Upper lobe of right lung (tissue), 1 donor: ENCODE measurements at places on chromosomes 2 and 18.

GRCh38 chr18:76621782-76622495 is 126.9 kb upstream of the ZNF516 start:
- no peak overlapping the region for H3K27ac ChIP-seq
- no peaks in the 10 kb centered on the region for H3K27me3 ChIP-seq
- no peaks in the 10 kb centered on the region for H3K36me3 ChIP-seq
- H3K4me3 ChIP-seq = peak overlapping the region; percentile 0

- H3K4me3 ChIP-seq = no peak overlapping the region
- DNase-seq = no peak
- no peaks in the 10 kb centered on the region for H3K36me3 ChIP-seq
- no peak overlapping the region for H3K27ac ChIP-seq
- no peaks in the 10 kb centered on the region for H3K27me3 ChIP-seq
These were observed 24.4 kb downstream of the EMILIN2 start for GRCh38 chr18:2871111-2871720.

- H3K4me1 ChIP-seq = no peaks in the 10 kb centered on the region
- no peaks in the 10 kb centered on the region for H3K36me3 ChIP-seq
- H3K4me3 ChIP-seq = no peak overlapping the region
- H3K27ac ChIP-seq = no peak overlapping the region
These were observed 652.4 kb downstream of the STK39 start for GRCh38 chr2:167595021-167595420.

GRCh38 chr2:149021761-149022160 is 16.7 kb upstream of the LYPD6B start:
- no peak overlapping the region for H3K27ac ChIP-seq
- no peak overlapping the region for H3K4me3 ChIP-seq

- no peak for DNase-seq
- no peak overlapping the region for H3K27ac ChIP-seq
- no peaks in the 10 kb centered on the region for H3K4me1 ChIP-seq
These were observed 48.2 kb upstream of the PAPOLG start for GRCh38 chr2:60707750-60708371.

- H3K27ac ChIP-seq = no peak overlapping the region
- H3K4me3 ChIP-seq = no peak overlapping the region
- H3K36me3 ChIP-seq = no peaks in the 10 kb centered on the region
- no peaks in the 10 kb centered on the region for H3K4me1 ChIP-seq
- no peaks in the 10 kb centered on the region for H3K27me3 ChIP-seq
- no peak for DNase-seq
These were observed 391.2 kb upstream of the HNRNPA3 start for GRCh38 chr2:176821350-176821749.

DNA sequence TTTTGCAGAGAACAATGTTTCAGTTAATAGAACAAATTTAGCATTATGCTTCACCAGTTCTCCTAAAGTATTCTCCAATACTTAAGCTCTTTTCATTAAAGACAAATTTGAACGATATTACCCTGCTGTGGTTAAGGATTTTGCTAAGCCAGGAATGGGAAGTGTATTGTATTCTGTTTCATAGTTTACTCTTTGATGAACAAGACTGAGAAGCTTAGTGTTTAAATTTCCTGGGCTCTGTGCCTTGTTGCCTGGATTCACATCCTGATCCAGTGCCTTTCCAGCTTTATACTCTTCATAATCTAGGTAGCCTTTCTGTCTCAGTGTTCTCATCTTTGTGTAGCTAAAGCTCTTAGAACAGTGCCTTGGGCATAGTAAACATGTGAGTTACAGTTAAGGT is 58.6 kb upstream of the GLS start:
- DNase-seq = no peak
- H3K27me3 ChIP-seq = no peaks in the 10 kb centered on the region
- H3K27ac ChIP-seq = no peak overlapping the region
- H3K36me3 ChIP-seq = no peaks in the 10 kb centered on the region

GRCh38 chr18:49230326-49230725 is 230.1 kb downstream of the DYM start:
- no peak overlapping the region for H3K27ac ChIP-seq
- DNase-seq = no peak
- H3K4me1 ChIP-seq = no peaks in the 10 kb centered on the region
- H3K4me3 ChIP-seq = no peak overlapping the region
